ENCODE measurements at places on chromosomes 4 and X. TPM values are rescaled to one million over a fixed set of nuclear protein-coding genes. Genes with fewer than 3 reads are reported as not detected.

Gene GAGE12J
- not detected for polyA plus RNA-seq

Gene DCHS2
- 0.54 TPM for polyA plus RNA-seq

Gene CLDN22
- not detected for polyA plus RNA-seq

Gene SETD7
- 1.5 TPM for polyA plus RNA-seq

Gene TMEM47
- 13.7 TPM for polyA plus RNA-seq

Gene TEC
- polyA plus RNA-seq = 0.73 TPM

Gene PASD1
- polyA plus RNA-seq = not detected

Gene SOWAHB
- 0.15 TPM for polyA plus RNA-seq

Gene RNF212
- 5.4 TPM for polyA plus RNA-seq

Gene MAGEH1
- 9.4 TPM for polyA plus RNA-seq

Gene LDB2
- polyA plus RNA-seq = 72.5 TPM

Gene HHIP
- polyA plus RNA-seq = 0.05 TPM

Gene PAGE2B
- polyA plus RNA-seq = not detected

Gene UGT2A1
- polyA plus RNA-seq = not detected

Gene EDNRA
- polyA plus RNA-seq = 1.6 TPM

Gene SULT1B1
- not detected for polyA plus RNA-seq

Gene TEX13B
- polyA plus RNA-seq = 0.11 TPM

Gene C4orf50
- polyA plus RNA-seq = 0.16 TPM

Gene MTNR1A
- 1.0 TPM for polyA plus RNA-seq

Gene C4orf54
- polyA plus RNA-seq = not detected

Gene AMOT
- 2.3 TPM for polyA plus RNA-seq

Gene FGFBP1
- polyA plus RNA-seq = 0.06 TPM

Gene RBM46
- 0.12 TPM for polyA plus RNA-seq

Gene ELOVL6
- 27.8 TPM for polyA plus RNA-seq

Gene RENBP
- 26.5 TPM for polyA plus RNA-seq

Gene GSX2
- not detected for polyA plus RNA-seq

Gene GAGE12E
- not detected for polyA plus RNA-seq

Gene ADH5
- 139 TPM for polyA plus RNA-seq

Gene SMIM10
- polyA plus RNA-seq = 4.6 TPM

Gene KLF8
- polyA plus RNA-seq = 15.3 TPM

Gene NR3C2
- polyA plus RNA-seq = 0.80 TPM

Gene CXXC4
- polyA plus RNA-seq = 0.60 TPM

Gene VEGFC
- polyA plus RNA-seq = 0.38 TPM

Gene FAM193A
- polyA plus RNA-seq = 8.7 TPM

Gene SFRP2
- polyA plus RNA-seq = 108 TPM

Gene HGFAC
- polyA plus RNA-seq = 0.35 TPM

Gene FTHL17
- not detected for polyA plus RNA-seq

Gene SPANXA1
- polyA plus RNA-seq = not detected

Gene RASSF6
- 0.02 TPM for polyA plus RNA-seq

Gene CLDN34
- 0.27 TPM for polyA plus RNA-seq

Gene TLR3
- 1.00 TPM for polyA plus RNA-seq

Gene ADGRL3
- 3.9 TPM for polyA plus RNA-seq

Gene C4orf36
- polyA plus RNA-seq = 1.4 TPM

Data from H1 (cell line).